ENCODE measurements at places on chromosomes 13 and 19.

- DNase-seq, result no peak
These were observed at the start of gene PRR19 for GRCh38 chr19:42301646-42302203. TSS of gene PRR19 (plus strand) at chr19:42302132. CDS start at chr19:42309585, 7,453 bp downstream.

GRCh38 chr19:45075301-45076028, 813 bp downstream of the ZNF296 start:
- DNase-seq, result peak; percentile 84

- DNase-seq, result peak; percentile 88
These were observed at the start of gene CHST8 for GRCh38 chr19:33621811-33622504. TSS of gene CHST8 (plus strand) at chr19:33621953. CDS start at chr19:33689262, 67,309 bp downstream.

DNA sequence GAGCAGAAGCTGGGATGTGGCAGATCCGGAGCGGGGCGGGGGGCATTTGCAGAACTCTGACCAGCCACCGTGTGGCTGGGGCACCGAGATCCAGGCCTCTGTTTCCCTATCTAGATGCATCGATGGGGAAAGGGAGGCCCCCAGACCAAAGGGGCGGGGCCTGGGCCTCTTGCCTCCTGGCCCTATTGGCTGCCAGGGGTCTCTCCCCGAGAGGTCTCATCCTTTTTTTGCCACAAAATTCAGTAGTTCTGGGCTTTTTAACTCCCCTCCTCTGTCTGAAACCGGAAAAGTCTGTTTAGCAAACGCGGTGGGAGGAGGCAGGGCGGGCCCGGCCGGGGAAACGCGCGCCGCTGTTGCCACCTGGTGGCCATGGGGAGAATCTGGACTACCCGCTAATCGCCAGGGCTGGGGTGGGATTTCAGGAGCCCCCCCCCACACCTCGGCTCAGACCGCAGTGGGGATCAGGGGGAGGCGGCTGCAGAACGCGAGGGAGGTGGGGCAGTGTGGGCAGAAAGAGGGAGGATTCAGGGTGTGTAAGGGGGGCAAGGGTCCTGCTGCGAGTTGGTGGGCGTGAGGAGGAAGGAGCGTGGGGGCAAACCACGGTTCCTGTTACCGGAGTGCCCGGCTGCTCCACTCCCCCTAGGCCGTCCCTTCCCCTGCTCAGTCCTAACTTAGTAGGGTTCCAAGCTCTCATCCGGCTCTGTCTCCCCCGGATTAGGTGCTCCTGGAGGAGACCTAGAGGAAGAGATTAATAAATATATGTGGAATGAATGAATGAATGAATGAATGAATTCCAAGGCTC, 28.3 kb downstream of the IL12RB1 start:
- DNase-seq, result peak; percentile 77

GRCh38 chr13:109101550-109102144, 472.2 kb downstream of the MYO16 start:
- no peak for DNase-seq

DNA sequence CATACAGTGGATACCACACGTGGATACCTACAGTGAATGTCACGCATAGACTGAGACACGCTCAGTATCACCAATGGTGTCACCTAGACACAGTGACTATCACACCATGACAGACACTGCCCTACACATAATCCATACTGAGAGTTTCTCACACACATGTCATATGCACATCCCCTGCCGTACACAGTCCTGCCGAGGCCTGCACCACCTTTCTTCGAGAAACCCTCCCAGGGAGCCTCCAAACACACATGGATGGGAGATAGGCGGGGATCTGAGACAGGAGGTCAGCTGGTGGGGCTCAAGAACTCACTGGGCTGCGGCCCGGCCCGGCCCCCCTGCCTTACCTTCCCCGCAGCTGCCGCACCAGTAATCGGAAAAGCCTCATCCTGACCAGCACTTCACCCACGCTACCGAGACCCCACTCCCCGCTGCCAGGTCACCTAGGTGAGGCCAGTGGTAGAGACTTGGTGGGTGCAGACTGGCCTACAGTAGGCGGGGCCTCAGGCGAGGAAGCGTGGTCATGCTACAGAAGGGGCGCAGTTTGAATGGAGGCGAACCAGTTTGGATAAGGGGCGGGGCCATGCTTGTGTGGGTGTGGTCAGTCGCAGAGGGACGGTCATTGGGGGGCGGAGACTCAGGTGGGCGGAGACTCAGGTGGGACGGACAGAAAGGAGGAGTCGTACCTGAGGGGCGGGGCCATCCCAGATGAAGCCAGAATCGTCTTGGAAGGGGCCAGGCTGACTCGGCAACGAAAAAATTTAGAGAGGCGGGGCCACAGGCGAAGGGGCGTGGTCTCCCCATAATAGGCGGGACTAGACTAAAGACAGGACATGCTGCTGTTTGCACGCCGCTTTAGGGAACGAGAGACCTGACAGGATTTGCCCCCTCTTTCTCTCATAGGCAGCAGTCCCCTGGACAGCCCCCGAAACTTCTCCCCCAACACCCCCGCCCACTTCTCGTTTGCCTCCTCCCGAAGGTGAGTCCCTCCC, 2.1 kb downstream of the MAST1 start:
- DNase-seq, result peak; percentile 42

Measured in urothelium cell line (cell line).